ENCODE measurements at places on chromosomes 3 and 15.
A peak's percentile ranks its signal among the peaks of the same experiment; 100 is the strongest.

DNA sequence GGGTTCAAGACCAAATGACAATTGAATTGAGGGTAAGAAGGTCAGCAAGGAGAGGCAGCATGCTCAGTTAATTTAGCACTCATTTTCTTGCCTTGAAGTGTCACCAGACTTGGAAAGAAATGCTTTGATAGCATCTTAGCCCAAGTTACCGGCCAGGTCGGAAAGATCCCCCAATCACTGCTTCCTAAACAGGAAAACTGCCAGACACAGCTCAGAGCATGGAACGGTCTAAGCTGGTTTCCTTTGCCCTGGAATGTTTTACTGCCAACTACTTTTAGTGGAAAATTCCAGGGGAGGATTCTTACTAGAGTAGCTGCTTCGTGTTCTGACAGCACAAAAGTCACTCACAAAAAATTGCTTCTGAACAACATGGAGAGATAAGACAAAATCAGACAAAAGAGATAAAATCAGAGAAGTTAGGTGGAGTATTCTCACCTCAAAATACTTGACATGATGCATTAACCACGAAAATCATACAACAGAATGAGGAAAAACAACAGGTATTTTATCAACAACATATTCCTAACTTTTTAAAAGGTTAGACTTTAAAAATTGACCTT lies 65.5 kb downstream of the CCR4 start:
- DNase-seq, result no peak

DNA sequence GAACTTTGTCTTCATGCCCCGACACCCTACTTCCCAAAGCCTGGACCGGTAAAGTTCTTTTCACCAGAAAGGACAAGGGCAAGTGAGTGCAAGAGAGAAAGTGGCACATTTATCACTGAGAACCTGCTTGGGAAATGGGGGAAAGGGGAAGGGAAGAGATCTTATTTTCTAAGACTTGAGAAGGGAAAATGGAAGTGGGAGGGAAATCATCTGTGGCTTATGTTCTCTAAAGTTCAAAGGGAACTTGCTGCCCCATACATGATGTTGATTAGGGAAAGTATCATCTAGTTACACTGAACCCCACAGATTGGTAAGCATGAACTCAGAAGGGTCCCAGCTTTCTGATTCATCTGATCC lies 199.5 kb upstream of the LPP start:
- DNase-seq, result no peak

GRCh38 chr3:43879166-43879565 lies 188.4 kb downstream of the ABHD5 start:
- DNase-seq, result no peak

DNA sequence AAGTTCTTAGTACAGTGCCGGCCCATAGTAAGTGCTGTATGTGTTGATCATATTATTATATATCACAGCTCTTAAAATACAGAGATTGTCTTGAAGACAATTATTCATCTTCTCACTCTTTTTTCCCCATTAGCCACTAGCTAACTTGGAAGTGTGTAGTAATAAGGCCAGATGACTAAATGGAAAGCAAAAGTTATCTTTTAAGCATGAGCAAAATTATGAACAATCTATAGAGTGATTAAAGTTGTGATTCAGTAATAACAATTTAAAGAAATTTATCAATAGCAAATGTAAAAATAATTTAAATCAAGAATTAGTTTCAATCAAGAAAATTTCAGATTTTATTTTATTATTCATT lies 630.9 kb upstream of the TBL1XR1 start:
- DNase-seq, result no peak

DNA sequence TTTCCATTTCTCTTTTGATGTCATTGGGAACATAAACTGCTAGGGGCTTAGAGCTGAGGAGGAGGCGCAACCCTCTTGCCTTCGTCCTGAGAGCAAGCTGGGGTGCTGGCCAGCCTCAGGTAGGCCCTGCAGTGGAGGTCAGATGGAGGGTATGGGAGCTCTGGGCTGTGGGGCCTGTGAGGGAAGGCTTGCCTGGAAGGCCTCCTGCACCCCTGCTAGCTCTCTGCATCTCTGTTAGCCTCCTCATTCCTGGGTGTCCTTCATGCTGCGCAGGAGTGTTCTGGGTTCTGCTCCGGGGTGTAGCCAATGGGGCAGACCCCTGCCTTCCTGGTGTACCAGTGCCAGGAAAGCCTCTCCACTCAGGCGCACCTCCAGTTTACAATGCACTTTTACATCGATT lies 11.8 kb downstream of the GP5 start:
- DNase-seq, result no peak

- no peak for DNase-seq
Observed at GRCh38 chr15:72200395-72201237, 3.0 kb upstream of the GRAMD2A start.

DNA sequence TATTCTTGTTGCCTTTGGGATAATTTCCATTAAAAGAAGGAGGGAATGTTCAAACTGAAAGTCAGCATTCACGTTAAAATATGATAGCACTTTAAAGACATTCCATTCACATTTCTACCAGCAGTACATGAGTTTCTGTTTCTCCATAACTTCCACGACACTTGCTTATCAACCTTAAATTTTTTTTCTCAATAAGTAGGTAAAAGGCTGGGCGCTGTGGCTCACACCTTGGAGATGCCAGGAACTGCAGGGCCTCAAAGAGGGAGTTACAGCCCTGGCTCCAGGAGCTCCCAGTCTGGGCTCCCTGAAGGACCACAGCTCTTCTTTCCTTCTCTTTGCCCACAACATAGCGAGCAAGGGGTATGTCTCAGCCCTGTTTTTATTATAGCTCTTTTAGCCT lies 42.9 kb upstream of the PRR23C start:
- DNase-seq, result no peak

DNA sequence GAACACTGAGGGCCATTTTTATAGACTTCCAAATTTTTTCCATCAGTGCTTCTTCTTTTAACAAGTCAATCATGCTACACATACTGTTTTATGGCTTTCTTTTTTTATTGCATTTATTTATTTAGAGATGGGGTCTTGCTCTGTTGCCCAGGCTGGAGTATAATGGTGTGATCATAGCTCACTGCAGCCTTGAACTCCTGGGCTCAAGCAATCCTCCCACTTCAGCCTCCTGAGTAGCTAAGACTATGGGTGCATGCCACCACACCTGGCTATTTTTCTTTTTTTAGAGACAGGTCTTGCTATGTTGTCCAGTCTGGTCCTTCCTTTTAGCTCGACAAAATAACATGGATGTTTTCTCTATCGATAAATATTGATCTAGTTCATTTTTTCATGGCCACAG lies 425.8 kb upstream of the WNT5A start:
- DNase-seq, result no peak

GRCh38 chr3:108409800-108410178 lies 100.6 kb downstream of the MYH15 start:
- DNase-seq, result no peak

- DNase-seq, result no peak
Observed at GRCh38 chr3:195405651-195406050, 37.2 kb downstream of the ACAP2 start.

DNA sequence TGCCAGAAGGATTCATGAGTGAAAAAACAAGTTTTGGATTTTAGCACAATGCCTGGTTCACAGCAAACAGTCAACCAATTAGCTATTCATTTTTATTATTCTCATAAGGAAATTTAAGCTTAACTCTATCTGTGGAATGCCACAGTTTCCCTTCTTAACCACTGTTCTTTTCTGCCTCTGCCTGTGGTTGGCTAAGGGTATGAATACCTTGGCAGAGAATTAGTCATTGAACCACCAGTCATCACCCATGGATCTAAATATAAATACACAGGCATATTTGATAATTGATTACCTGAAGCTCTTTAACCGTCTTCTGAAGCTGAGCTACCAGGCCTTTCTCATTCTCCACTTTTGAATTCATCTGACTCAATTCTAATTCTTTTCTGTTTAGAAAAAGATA lies 79.9 kb downstream of the MYH15 start:
- DNase-seq, result no peak

DNA sequence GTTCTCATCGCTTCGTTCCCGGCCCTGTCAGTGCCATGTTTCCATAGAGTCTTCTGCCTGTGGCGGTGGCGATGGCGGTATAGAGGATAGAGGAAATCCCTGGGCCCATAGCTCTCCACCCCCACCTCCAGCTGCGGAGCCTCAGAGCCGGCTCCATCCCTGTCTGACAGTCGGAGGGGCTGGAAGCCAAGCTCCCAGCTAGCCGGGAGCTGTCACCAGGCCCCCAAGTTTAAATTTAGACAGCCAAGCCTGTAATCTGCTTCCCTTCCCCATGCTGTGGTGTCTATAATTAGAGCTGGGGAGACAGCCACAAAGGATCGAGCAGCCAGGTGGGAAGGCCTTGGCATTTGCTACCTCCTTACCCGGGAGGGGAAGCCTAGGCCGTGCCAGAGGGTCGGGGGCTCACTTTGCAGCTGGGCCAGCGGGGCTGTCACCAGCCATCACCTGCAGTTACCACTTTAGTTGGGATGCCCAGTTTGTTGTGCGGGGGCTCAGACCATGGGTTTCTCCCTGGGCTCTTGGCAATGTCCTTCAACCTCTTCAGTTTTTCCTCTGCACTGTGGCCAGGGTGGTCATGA lies 56.3 kb upstream of the SEC13 start:
- no peak for DNase-seq

DNA sequence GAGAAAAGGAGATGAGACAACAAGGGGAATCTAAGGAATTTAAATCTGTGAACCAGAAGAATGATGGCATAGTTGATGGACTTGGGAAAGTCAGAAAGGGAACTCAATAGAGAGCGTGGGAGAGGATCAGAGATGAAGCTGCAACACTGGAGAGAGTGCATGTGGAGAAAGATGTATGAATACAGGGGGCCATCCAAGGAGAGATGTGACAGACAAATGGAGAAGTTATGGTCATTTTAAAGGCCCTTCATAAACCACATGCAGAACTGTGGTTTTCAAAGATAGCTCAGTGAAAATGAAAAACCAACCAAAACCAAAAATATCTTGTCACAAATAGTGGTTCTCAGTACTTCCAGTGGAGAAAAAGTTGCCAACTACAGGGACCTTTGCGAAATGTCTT lies 265.2 kb downstream of the SUCLG2 start:
- no peak for DNase-seq

DNA sequence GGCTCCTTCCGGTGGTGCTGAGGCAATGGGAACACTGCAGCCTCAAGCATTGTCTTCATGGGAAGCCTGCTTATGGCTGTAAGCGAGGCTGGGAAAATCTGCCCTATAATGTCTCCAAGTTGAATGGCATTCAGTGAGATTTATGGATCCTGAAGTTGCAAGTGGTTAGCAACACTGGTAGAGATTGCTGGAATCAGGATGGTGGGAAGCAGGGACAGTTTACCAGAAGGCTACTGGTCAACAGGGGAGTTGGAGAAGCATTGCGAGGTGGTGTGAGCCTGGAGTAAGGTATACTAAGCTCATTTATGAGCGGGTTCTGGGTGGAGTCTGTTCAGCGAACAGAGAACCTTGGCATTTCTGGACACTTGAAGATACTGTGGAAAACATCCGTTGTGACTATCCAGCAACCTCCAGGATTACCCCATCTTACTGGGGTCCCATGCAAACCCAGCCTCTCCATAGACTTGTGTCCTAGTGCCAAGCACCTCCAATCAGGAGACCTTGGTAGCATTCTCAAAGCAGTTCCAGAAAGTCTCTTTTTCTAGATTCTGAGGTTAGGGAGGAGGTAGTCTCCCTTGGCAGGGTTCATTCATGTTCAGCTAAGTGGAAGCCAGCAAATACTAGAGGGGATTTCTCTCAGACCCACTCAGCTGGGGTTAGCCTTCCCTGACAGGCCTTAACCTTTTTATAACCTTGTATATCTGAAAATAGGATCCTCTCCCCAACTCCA lies 7.3 kb downstream of the RPSA start:
- DNase-seq, result no peak

DNA sequence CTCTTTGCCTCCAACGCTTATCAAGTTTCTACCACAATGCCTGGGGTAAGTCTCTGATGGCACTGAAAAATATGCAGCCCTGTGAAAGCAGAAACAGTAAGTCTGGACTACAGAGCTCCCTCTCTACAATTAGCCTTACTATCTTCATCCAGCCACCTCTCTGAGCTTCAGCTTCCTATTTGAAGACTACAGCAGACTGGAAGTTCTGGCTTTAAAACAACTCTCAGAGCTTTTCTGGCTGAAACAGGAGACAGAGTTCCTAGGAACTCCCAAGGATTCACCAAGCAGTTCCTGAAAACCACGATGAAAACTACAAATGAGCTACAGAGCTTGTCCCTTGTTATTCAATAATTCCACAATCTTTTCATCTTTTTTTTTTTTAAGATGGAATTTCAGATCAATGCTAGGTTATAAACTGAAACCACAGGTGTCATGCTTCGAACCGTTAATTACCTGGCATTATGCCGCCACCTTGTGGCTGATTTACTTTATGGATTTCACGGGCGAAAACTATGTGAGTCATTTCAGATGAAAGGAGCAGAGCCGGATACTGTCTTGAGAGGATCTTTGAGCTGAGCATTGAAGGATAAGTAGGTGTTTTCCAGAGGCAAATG lies 3.9 kb downstream of the CRYGS start:
- peak; percentile 79 for DNase-seq

DNA sequence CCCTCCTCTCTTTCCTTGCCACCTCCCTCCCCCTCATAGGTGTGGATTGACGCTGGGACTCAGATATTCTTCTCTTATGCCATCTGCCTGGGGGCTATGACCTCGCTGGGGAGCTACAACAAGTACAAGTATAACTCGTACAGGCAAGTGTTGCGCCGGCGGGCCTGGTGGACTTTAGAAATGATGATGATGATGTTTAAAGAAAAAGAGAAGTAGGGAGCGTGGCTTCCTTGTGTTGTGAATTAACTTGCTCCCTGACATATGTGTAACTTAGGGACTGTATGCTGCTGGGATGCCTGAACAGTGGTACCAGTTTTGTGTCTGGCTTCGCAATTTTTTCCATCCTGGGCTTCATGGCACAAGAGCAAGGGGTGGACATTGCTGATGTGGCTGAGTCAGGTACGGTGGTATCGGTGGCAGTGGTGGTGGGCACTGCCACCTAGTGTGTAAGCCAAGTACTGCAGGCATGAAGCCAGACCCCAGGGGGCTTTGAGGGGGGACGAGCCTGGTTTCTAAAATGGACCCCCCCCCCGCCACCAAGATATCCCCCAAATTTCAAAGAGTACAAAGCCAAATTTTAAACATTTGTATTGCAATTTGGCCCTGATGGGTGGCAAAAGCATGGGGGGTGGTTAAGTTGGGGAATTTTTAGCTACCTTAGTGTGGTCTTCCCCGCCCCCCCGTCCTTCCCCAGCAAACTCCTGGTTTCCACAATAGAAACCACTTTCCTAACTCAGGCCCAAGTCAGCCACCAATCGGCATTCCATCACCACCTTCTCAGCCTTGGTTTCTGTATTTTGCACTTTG lies 65.6 kb downstream of the SLC6A6 start:
- DNase-seq, result no peak

- DNase-seq, result no peak
Observed at GRCh38 chr3:141380987-141381386, 12.7 kb downstream of the ZBTB38 start.

- DNase-seq, result no peak
Observed at GRCh38 chr3:194166682-194167479, 30.9 kb downstream of the HES1 start.

GRCh38 chr3:54531741-54532140 lies 396.1 kb downstream of the LRTM1 start:
- DNase-seq, result no peak

- DNase-seq, result no peak
Observed at GRCh38 chr15:42584031-42584765, 8.8 kb downstream of the STARD9 start.
